Stimulated activated CD8-positive, alpha-beta memory T cell treated with anti-CD3 and anti-CD28 coated beads, Interleukin-4, amount 100 ng/mL, for 48 hours (primary cell): ENCODE measurements at places on chromosomes 6 and 20.

DNA sequence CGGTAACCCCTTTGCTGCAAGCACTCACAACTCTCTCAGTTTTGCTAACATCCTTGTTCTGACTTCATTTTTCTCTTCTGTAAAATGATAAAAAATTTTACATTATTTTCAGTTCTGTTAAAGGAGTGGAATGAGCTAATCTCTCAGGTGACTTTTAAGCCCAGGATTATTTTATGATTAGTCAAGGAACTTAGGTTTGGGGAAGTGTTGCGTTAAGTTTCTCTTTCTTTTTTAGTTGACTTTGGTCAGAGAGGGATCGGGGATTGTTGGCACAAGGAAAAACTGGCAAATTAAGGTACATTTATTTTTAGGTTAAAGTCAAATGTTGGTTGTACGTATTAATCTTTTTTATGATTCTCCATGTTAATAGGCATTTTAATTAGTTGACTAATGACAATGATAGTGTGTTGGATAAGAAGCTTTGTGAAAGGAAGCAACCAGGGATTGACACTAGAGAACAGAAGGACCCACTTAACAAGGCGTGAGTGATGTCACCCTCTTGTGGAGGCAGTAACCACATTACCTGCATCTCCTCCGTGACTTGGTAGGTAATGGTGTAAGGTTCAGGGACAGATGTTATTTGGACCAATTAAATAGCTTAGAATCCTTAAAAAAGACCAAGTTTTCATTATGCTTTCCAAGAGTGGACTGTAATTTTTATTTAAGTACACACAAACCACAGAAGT lies 31.6 kb downstream of the CD83 start:
- no peak for DNase-seq

DNA sequence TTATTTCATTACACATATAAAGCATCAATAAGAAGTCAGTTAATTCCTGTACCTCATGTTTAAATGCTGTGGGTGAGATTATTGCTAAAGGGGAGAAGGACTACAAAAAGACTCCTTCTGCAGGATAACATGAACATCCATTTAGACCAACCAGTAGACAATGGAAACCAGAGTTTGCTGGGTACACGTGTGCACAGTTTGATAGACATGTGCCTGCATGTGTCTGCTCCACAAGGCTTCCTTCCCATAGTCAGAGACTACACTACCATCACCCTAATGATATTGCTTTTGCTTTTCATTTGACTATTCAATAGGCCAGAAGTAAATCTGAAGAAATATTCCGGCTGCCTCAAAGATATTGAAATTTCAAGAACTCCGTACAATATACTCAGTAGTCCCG lies 231.6 kb downstream of the ARHGAP18 start:
- DNase-seq = no peak

- DNase-seq = no peak
Measured at GRCh38 chr6:122432816-122433215, 33.4 kb downstream of the HSF2 start.

GRCh38 chr6:79010422-79010821 lies 67.6 kb downstream of the PHIP start:
- DNase-seq = no peak

- DNase-seq = no peak
Measured at GRCh38 chr20:16777126-16777525, 29.0 kb downstream of the OTOR start.

DNA sequence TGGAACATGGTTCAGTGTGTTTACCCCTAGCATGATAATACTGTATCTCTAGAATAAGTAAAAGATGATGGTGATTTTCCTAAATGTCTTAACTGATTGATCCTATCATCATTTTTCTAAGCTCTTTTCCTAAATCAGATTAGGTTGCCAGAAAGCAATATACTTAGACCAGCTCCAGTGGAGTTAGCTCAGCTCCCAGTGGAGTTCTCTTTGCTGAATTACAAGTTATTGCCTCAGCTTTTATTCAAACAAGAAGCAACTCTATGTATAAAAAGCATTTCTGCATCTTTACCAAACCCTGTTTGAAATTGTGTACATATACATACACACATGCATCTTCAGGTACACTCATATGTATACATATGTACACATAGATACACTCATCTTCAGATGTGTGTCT lies 44.9 kb downstream of the SNX9 start:
- DNase-seq = no peak

- no peak for DNase-seq
Measured at GRCh38 chr6:121597654-121598053, 162.2 kb downstream of the GJA1 start.

GRCh38 chr20:51888291-51888690 lies 86.0 kb upstream of the SALL4 start:
- no peak for DNase-seq

GRCh38 chr6:139016337-139017213 lies 12.0 kb upstream of the ABRACL start:
- no peak for DNase-seq

DNA sequence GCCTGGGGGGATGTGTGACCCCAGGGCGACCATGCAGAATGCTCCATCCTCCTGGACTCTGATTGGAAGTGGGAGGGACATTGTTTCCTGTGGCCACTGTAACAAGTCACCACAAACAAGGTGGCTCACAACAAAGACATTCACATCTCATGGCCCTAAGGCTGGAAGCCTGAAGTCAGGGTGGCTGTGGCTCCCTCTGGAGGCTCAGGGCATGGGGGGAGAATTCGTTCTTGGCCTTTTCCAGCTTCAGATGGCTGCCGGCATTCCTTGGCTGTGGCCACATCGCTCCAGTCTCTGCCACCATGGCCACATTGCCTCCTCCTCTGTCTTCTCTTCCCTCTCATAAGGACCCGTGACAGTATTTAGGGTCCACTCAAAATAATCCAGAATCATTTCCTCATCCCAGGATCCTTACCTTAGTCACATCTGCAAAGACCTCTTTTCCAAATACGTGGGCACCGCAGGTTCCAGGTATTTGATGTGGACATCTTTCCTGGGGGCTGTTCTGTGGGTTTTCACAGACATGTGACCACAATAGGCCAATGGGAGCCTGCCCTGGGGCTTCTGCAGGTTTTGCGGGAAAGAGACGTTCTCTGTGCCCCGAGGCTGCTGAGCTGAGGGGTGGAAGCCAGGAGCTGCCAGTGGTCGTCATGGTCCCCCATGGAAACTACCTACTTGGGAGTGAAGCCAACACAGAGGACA lies 249.3 kb downstream of the PREX1 start:
- no peak for DNase-seq

- no peak for DNase-seq
Measured at GRCh38 chr6:100808638-100809275, 72.4 kb downstream of the ASCC3 start.

- DNase-seq = no peak
Measured at GRCh38 chr6:57305107-57305506, 12.3 kb upstream of the PRIM2 start.

GRCh38 chr6:49255335-49255734 lies 207.7 kb downstream of the MMUT start:
- DNase-seq = no peak
